ENCODE measurements at places on chromosomes 13 and 19.

- no peak for DNase-seq
Measured at GRCh38 chr19:41018736-41019290, 27.7 kb downstream of the CYP2B6 start.

DNA sequence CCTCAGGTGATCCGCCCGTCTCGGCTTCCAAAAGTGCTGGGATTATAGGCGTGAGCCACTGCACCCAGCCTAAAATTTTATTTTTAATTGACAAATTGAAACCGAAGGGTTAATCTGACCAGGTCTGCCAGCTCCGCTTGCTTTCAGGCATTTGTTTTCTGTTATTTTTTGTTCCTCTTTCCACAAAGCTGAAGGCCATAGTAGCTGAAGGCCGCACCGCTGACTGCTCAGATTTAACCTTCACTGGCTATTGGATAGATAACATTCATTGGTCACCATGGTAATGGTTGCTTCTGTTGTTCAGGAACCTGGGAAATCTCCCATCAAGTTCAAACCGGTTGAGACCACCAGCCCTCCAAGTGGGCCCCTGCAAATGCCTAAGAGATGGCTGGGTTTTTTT is 124.5 kb upstream of the USP29 start:
- no peak for DNase-seq

- no peak for DNase-seq
Measured at GRCh38 chr19:943551-944170, 17.8 kb downstream of the ARID3A start.

- DNase-seq, result no peak
Measured at GRCh38 chr19:38615007-38615581, 2.7 kb downstream of the MAP4K1 start.

- DNase-seq, result no peak
Measured at GRCh38 chr19:48900477-48901406, 630 bp downstream of the NUCB1 start.

- no peak for DNase-seq
Measured at GRCh38 chr13:71964491-71965100, 97.6 kb upstream of the DACH1 start.

DNA sequence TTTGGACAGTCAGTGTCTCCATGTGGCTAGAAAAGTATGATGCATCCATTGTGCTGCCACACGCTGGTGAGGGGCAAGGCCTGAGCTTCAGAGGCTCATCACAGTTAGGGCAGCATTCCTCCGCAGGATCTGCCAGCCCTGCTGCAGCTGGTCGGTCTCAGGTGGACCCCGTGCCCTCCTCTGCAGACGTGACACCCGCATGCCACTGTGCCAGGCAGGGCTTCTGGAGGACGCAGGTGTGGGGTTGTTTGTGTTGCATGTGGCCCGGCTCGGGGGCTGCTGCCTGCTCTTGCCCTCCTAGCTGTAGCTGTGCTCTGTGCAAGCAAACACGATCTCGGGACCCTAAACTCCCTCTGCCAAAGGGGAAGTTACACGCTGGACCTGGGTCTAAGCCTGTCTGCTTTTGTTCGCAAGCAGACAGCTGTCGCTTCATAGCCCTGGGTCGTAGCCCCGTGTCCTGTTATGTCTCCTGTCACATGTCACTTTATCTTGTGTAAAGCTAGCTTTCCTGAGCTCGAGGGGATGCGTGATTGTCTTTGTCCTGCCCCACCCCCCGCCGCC is 45.3 kb downstream of the SLC7A9 start:
- DNase-seq, result no peak

DNA sequence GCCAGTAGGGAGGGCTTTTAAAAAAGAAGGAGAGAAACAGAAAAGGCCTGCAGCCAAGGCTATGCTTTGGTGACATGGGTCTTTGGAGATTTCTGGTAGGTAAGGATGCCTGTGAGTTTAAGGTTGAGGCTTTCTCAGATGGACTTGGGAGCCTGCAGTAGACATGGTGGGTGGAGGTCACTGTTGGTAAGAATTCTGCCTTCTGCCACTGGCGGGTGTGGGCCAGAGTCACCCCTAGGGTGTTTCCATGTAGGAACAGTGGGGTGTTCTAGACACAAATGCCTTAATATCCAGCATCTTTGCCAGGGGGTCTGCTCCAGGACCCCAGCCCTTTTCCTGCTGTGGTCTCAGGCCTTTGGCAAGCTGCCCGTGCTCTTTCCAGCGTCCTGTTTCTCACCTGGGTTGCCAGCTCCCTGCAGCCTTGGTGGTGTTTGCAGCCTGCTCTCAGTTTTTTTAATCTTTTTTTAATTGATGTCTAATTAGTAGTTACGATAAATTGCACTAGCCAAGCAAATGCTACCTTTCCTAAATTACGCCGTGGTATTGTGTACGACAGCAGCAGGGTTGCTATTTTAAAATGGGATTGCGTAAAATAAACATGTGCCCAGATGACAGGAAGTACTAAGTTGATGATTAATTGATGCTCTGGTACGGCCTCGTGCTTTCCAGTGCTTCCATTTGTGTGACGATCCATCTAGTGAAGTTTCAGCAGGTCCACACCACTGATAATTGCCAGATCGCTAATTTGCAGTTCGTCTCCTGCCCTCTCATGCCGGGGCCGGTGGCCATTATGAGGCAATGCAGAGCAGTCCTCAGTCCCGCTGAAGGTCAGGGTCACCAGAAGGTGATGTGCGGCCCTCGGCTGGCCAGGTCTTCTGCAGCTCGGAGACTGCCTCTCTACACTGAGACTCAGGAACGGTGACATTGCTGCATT is 35.3 kb upstream of the NPAS1 start:
- no peak for DNase-seq

- DNase-seq, result no peak
Measured at GRCh38 chr13:41580345-41580744, 123.0 kb downstream of the RGCC start.

- no peak for DNase-seq
Measured at GRCh38 chr13:31908696-31909411, 122.7 kb upstream of the FRY start.

DNA sequence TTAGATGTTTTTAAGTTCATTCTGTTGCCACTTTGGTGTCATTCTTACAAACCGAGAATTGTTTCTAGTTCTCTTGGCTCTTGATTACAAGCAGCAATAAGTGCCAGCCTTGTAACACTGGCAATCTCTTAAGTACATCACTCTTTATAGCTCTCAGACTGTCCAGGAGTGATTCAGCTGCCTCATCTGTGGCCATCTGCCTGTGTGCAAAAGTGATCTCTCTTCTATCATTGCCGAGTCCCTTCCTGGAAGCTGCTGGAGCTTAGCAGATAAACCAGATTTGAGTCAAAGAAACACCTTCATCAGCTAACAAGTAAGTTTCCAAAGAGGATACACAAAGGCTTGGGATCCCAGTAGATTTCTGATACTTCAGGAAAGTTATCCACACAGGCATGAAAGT is 23.2 kb downstream of the STOML3 start:
- DNase-seq, result no peak

GRCh38 chr13:95073747-95074311 is 227.4 kb downstream of the ABCC4 start:
- no peak for DNase-seq

DNA sequence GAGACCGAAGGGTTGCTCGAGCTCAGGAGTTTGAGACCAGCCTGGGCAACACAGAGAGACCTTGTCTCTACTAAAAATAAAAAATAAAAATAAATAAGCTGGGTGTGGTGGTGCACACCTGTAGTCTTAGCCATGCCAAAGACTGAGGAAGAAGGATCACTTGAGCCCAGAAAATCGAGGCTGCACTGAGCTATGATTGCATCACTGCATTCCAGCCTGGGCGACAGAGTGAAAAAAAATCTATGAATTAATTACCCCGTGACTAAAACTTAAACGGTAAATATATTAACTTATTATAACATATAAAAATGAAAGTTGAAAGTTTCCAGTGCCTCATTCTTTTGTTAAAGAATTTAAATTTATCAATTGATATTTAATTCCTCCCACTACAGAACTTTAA is 273.7 kb downstream of the KLF12 start:
- DNase-seq, result no peak

DNA sequence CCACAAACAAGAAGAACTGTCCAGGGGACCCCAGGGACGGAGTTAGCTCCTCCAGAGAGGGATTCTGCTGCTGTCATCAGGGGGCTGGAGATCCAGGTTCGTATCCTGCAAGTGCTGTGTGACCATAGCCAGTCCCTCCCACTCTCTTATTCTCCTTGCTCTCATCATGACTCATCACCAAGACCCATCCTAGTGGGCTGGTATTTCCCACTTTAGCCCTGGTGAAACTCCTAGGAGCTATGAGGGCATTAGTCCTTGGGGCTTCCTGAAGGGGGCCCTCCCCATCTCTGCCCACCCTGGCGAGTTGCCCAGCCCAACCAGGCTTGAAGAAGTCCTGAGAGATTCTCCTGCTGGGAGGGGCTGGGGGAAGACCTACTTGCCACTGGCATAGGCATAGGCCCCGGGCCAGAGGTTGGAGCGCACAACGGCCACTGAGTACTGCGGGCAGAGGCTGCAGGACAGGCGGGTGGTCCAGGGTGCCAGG is 7.5 kb upstream of the DMWD start:
- DNase-seq, result no peak

DNA sequence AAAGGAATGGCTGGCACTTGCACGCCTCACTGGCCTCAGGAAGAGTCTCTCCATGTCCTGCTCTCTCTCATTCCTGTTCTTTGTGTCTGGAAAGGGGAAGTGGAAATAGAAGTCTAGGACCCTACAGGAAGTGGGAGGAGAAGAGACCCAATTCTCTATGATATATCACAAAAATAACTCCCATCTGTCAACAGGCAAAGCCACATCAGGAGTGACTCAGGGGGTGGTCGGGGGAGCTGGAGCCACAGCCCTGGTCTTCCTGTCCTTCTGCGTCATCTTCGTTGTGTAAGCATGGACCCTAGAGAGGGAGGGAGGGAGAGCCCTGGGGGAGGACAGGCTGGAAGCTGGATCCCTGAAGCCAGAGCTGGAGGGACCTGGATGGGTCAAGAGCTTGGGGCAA is 3.0 kb downstream of the SIGLEC9 start:
- DNase-seq, result no peak

GRCh38 chr13:22073718-22074117 is 402.8 kb downstream of the FGF9 start:
- DNase-seq, result no peak

DNA sequence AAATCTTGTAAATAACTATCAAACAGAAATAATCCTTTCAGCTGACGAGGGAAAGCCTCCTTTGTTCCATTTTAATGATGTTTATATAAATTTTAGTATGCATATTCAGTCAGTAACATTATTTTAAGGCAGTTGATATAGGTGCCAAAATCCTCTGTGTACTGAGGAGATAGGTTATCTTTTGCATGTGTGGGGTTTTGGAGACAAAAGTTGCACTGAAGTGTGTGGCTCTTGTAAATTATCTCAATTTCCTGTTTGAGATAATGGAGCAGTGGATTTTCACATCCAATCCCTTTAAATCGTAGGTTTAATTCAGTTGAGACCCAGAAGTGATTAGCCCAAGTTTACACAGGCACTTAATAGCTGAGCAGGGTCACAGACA is 106.6 kb downstream of the RGCC start:
- DNase-seq, result no peak

DNA sequence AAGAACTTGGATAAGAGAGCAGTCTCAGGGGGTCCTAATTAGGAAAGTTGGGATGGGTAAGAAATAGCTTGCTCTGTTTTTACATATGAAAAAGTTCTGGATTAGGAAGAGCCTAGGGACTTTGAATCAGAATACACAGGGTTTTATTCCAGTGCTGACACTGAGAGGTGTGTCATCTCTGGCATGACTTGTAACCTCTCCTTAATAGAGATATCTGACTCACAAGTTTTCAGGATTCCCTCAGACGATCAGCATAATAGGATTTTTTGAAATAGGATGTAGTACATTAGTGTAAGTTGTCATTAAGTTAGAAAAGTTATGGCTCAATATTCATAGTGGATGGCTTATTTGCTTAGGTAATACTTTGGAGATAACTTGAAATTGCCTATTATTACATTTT is 555.2 kb upstream of the MIR17HG start:
- no peak for DNase-seq

DNA sequence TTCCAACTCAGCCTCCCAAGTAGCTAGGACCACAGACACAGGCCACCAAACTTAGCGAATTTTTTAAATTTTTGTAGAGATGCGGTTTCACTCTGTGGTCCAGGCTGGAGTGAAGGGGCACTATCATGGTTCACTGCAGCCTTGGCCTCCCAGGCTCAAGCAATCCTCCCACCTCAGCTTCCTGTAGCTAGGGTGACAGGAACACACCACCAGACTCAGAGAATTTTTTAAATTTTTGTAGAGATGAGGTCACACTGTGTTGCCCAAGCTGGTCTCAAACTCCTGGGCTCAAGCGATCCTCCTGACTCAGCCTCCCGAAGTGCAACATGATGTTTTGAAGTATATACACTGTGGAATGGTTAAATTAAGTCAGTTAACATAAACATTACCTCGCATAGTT is 263.6 kb downstream of the OXGR1 start:
- no peak for DNase-seq

- DNase-seq, result no peak
Measured at GRCh38 chr13:110345266-110345665, 38.2 kb downstream of the COL4A2 start.

GRCh38 chr19:35757231-35757748 is 461 bp upstream of the HSPB6 start:
- peak; percentile 96 for DNase-seq

- no peak for DNase-seq
Measured at GRCh38 chr13:48962281-48962680, 13.4 kb upstream of the FNDC3A start.

- no peak for DNase-seq
Measured at GRCh38 chr13:45410001-45410400, 8.2 kb downstream of the SLC25A30 start.

DNA sequence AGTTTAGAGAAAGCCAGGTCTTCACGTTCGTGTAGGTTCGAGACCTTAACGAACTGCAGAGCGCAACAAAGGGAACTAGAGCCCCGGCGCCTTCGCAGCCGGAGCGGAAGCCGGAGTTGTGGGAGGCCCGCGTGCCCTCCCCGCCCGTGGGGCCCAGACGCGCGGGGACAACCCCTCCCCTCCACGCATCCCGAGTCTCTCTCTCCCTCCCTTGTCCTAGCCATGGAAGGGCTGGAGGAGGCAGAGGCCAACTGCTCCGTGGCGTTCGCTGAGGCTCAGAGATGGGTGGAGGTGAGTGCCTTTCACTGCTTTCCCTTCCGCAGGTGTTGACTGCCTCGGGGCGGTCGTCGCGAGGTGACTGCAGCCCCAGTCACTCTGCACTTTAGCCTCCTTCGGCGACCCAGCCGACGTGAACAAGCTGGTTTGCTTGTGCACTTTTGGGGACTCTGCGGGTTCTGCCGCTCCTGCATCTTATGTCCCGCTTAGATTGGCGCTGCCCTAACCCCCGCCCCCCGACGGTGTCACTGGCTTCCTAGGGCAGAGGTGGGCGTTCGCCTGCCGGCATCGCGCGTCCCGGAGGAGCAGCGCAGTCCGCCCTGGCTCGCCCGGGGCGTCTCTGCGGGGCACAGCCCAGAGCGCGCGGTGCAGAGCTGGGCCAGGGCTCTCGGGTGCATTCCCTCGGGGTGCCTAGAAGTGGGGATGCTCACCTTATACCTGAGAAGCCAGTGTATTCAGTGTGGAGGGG is 478 bp downstream of the LMO7 start:
- DNase-seq, result peak; percentile 66

- DNase-seq, result no peak
Measured at GRCh38 chr13:50676602-50677001, 166.9 kb downstream of the DLEU7 start.

GRCh38 chr13:20351281-20352022 is 119.3 kb upstream of the GJB6 start:
- DNase-seq, result no peak

- DNase-seq, result no peak
Measured at GRCh38 chr19:56142087-56142787, 1.1 kb downstream of the ZNF444 start.

All from right forelimb (tissue), 1 donor.